Hematopoietic multipotent progenitor cell (in vitro differentiated cells): ENCODE measurements at places on chromosomes 4 and X.
A peak's percentile ranks its signal among the peaks of the same experiment; 100 is the strongest.

GRCh38 chrX:31604629-31605221, 532.9 kb upstream of the FTHL17 start:
- peak; percentile 0 for DNase-seq

DNA sequence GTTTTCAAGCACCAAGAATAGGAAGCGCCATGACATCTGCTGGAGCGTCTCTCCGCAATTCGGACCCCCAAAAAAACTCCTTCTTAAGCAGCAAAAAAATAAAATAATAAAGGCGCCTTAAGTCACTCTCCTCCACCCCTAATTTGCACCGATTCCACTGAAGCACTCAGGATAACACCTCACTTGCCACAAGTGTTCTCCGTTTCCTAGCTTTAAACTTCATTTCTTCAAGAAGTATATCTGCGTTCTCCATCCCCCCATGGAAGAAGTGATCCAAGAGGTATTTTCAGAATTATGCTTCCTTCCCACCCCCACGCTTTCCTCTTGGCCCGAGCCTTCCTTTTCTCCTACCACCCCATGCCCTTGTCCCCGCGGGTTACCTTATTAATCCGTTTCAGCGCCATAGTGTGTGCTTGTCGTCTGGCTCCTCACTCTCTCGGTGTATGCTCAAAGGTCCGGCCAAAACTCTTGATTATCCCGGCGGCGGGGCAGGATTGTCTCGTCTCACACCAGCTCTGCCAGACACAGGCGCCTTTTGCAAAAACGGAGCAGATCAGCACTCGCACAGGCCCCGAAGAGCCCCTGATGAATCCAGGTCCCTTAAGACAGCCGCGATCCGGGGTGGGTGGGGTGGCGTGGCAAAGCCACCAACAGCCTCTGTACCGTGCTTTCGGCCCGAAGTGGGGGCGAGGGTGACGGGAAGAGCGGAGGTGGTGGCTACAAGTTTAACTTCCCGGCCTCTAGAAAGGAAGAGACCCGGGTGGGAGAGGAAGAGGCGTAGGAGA, 1.1 kb downstream of the UBE2D3 start:
- no peak for DNase-seq

GRCh38 chrX:44705817-44706551, 137.8 kb upstream of the DUSP21 start:
- no peak for DNase-seq

DNA sequence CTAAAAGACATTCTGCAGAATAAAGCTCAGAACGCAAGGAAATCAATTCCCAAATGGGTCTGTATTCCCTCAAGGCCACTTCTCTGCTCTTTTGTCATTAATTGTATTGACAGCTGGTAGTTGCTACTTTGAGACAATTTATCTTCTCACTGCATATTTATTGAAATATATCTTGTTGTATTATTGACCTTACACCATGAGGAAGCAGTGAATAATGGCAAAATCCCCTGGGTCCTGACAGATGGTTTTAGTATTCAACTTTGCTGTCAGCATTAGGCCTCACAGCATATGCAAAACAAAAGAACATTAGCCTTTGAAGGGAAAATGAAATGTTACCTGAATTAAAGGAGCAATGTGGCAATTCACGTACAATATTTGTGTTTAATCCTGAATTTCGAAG, 406.1 kb upstream of the TRAM1L1 start:
- no peak for DNase-seq

DNA sequence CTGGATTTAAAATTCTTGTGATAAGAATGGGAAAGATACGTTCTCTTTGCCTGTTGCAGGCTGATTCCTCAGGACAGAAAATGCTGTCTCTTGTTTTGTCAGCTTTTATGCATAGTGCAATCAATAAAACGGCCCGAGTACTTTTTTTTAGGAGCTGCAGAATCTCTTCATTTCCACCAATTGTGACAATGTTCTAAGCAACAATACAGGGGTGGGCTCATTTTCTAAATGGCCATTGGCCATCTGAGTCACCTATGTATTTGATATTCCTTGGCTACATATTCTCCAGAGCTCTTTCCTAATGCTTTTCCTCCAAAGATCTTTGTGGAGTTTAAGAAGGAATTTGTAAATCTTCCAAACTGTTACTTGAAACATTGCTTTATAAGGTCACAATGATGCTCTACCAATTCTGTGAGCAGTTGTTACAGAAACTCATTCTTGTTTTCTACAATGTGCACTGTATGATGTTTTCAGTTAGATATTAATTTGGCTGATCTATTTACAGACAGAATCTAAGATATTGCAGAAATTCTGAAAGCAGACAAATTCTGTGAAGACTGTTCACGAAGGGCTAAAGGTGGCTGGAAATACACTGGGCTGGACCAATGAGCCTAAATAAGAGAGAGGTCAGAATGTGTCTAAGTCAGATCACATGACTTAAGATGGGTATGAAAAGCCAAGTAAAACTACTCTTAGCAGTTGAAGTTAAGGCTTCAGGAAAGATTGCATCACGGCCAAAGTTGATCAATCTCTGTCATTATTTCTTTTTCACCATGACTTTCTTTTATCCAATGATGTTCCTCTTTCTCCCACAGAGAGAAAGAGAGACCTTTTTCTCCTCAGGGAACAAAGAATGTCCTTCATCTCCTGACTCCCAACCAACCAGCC, 33.4 kb downstream of the TAPT1 start:
- DNase-seq: no peak

DNA sequence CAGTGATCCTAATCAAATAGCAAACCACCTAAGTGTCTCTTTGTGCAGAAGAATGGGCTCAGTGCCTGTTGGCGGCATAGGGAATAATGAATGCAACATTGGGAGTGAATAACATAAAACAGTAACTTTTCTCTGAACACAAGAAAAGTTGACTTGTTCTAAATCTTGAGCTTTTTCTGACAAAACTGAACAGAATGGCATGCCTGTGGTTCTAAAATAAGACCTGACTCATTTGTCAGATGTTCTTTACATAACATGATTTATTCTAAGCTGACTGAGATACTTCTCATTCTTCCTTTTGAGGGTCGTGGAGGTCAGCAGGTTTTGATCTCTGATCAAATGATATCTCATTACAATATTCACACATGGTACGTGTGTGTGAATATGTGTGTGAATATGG, 165.4 kb upstream of the WDR1 start:
- no peak for DNase-seq

GRCh38 chrX:37603938-37604409, 32.5 kb downstream of the LANCL3 start:
- no peak for DNase-seq

DNA sequence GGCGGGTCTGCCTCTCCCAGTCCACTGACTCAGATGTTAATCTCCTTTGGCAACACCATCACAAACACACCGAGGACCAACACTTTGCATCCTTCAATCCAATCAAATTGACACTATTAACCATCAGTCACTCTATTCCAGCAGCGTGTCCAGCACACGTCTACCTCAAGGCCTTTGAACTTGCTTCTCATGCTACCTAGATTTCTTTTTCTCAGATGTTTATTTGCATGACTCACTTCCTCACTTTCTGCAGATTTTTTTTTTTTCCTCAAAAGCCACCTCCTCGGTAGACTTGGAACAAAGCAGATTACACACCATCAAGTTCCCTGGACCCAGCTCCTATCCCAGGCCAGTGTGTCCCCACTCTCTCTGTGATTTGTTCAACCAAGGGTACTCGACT, 49.5 kb downstream of the SUPT20HL2 start:
- no peak for DNase-seq

- DNase-seq: no peak
Measured at GRCh38 chr4:138902705-138903104, 112.9 kb upstream of the NOCT start.

GRCh38 chr4:10808591-10808990, 124.0 kb upstream of the CLNK start:
- no peak for DNase-seq

- no peak for DNase-seq
Measured at GRCh38 chr4:38601244-38601915, 62.6 kb upstream of the KLF3 start.

DNA sequence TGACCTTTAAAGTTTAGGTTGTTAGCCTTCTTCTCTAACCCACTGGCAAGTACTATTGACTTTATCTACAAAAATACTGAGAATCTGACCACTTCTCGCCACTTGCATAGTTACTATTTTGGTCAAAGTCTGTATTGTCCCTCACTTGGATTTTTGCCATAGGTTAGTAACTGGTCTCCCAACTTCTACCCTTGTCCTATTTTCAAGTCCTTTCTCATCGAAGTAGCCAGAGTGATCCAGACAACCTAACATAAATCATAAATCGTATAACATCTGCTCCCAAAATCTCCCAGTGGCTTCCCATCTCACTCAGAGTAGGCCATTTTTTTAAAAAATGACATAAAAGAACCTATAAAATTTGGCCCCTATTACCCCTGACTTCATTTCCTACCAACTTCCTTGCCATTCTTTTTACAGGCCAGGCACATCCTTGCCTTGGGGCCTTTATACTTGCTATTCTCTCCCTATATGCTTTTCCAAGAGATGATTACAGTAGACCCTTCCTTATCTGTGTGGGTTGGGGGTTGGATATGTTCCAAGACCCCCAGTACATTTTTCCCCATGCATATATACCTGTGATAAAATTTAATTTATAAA, 29.0 kb downstream of the WDFY3 start:
- DNase-seq: no peak

- DNase-seq: no peak
Measured at GRCh38 chr4:63123441-63123840, 1285.8 kb downstream of the TECRL start.

DNA sequence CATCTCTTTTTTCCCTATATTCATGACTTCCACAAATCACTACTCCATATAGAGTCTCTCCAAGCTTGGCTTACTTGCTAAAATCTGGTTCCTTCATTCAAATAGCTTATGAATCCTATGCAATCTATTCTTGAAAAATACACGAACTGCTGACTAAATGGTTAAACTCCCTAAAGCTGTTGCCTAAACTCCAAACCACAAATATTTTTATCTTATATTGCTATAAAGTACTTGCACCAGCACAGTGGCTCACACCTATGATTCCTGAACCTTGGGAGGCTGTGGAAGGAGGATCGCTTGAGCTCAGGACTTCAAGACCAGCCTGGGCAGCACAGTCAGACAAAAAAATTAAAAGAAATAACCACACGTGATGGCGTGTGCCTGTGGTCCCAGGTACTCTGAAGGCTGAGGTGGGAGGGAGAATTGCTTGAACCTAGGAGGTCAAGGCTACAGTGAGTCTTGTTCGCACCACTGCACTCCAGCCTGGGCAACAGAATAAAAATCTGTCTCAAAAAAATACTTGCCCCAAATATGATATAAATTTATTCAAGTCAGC, 2.2 kb downstream of the FBXO8 start:
- no peak for DNase-seq

GRCh38 chr4:54228961-54229501, at the start of gene PDGFRA:
TSS of gene PDGFRA (plus strand) at chr4:54229293. CDS start at chr4:54258769, 29,476 bp downstream.
- DNase-seq: peak; percentile 13

DNA sequence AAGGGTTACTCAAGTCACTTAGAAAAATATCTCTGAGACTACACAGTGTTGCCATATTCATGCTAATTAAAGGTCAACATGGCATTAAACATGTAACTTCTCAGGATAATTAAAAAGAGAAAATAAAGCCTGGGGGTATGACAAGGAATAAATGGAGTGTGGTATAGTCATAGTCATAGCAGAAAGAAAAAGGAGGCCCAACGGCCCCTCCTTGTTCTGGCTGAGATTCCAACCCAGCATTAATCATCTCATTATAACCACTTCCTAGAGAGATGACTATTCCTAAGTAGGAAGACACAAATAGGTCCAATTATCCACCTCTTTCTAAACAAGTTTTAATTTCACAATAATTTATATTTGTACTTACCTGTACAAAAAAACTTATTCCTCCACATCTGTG, 778.4 kb upstream of the AADAT start:
- no peak for DNase-seq
